ENCODE measurements at places on chromosomes 3 and 15. TPM values are rescaled to one million over a fixed set of nuclear protein-coding genes. Genes with fewer than 3 reads are reported as not detected.

The GOLGA8G gene
- polyA plus RNA-seq: not detected

The DCUN1D1 gene
- 10.6 TPM for polyA plus RNA-seq

The PTPN23 gene
- 24.0 TPM for polyA plus RNA-seq

The DLL4 gene
- 2.2 TPM for polyA plus RNA-seq

The GOLGA8Q gene
- polyA plus RNA-seq: not detected
